ENCODE measurements at places on chromosomes 2 and 18. TPM values are rescaled to one million over a fixed set of nuclear protein-coding genes. Genes with fewer than 3 reads are reported as not detected.

Gene GRHL1
- polyA plus RNA-seq = 0.69 TPM

Gene ATOH8
- 5.6 TPM for polyA plus RNA-seq

Gene LRRTM1
- polyA plus RNA-seq = not detected

DNA sequence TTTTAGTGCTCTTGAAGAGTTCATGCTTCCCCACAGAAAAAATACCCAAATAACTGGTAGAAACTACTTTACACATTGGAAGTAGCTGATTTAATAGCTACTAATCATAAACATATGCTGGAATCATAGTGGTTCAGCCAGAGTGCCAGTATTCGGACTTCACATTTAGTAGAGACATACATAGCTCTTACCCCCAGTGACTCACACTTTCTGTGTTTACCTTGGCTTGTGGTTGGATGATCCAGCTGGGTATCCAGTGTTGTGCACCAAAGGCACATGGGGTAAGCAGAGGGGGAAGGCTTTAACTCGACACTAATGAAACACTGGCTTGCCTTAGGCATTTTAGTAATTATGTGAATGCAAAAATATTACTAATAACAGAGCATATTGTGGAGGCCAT, 18.1 kb downstream of the ARHGAP28 start:
- peak; percentile 93 for DNase-seq

DNA sequence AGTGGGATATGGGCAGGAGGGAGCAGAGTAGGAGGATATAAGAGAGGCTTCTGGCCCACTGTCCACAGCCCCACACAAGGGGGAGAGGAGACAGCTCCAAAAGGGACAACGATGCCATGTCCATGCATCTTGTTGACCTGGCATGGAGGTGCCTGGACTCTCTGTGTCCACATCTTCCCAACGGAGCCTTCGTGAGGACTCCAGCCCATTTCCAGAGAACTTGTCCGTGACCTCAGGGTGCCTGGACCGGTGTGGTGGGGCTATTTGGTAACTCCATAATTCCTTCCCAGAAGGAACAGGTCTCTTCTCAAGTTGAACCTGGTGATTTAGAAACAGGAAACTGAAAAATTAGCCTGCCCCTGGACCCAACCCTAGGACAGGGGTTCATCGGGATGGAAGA, 133.9 kb downstream of the CYP26B1 start:
- DNase-seq = no peak

GRCh38 chr2:102736110-102736409, 25.8 kb upstream of the TMEM182 start:
- DNase-seq = no peak

- DNase-seq = no peak
These were observed 14.2 kb upstream of the CLASP1 start for GRCh38 chr2:121663434-121663833.

All from fibroblast of lung (primary cell).